ENCODE measurements at places on chromosomes 11 and 22. TPM values are rescaled to one million over a fixed set of nuclear protein-coding genes. Genes with fewer than 3 reads are reported as not detected.

The ABCG4 gene
- 0.05 TPM for total RNA-seq

The OR52H1 gene
- not detected for total RNA-seq

The BRSK2 gene
- total RNA-seq: 8.6 TPM

The RNF214 gene
- 5.1 TPM for total RNA-seq

The OR51B5 gene
- 17.7 TPM for total RNA-seq

- no peak for DNase-seq
These were observed 12.9 kb downstream of the OLFML1 start for GRCh38 chr11:7498193-7498592.
